ENCODE measurements at places on chromosomes 5 and 9.

- no peak for DNase-seq
Measured at GRCh38 chr5:153445875-153446579, 44.4 kb upstream of the GRIA1 start.

DNA sequence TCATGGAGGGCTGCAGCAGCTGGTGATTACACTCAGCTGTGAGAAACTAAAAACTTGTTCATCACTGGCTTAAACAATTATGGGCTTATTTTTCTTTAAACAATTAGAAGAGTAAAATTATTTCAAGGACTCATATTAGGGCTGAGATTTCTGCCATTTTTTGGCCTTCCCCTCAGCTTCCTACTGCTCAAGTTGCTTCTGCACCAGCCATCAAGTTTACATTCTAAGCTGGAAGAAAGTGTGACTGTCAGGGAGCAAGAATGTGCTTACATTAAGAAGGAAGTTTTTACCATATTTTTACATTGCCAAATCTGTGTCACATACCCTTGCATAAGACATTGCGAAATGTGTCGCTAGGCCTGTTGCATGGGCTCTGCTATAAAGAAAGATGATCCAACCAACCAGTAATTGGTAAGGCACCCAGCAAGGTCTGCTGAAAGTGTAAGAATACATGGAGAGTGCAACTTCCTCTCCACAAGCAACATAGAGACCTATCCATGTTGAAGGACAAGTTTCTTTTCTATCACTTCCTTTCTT is 260.3 kb upstream of the CDH10 start:
- DNase-seq = no peak

DNA sequence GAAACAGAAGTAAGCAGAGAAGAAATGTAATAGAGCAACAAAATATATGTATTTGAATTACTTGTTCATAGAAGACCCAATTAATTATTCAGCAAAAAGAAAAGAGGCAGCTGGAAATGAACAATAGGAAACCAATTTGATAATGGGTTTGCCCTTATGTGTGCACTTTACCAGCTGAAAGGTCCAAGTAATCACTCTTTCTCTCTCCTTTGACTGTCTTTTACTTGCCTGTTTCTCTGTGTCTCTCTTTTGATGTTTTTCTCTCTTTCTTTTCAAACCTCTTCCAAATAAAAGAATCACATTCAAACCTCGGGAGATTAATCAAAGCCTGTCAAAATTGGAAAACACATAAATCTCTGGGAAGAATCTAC is 51.5 kb downstream of the CTNND2 start:
- DNase-seq = no peak

DNA sequence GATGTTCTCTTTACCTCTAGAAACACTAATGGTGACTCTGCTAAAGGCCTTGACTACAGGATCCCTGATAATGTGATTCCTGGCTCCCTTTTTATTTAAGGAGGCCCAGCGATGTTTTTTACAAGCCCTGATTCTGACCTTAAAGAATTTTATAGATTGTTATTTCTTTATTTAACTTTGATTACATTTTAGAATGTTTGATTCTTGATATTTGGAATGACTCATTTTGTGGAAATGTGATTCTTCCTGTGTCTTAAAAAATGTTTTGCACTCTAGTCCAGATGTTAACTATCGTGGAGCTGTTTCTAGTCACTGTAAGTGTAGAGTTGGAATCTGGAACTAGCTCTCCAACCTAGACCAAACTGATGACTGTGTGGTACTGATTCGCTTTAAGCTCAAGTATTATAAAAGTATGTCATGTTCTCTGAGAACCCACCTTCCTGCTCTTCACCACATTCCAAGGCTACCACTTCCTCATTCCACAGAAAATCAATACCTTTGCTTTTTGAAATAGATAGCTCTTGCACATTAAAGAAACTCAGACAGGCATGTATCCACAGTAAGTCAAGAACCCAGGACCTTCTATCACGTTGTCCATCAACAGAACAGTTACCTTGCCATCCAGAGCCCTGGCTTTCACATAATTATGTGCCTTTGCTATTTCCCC is 65.2 kb downstream of the JMY start:
- DNase-seq = no peak

DNA sequence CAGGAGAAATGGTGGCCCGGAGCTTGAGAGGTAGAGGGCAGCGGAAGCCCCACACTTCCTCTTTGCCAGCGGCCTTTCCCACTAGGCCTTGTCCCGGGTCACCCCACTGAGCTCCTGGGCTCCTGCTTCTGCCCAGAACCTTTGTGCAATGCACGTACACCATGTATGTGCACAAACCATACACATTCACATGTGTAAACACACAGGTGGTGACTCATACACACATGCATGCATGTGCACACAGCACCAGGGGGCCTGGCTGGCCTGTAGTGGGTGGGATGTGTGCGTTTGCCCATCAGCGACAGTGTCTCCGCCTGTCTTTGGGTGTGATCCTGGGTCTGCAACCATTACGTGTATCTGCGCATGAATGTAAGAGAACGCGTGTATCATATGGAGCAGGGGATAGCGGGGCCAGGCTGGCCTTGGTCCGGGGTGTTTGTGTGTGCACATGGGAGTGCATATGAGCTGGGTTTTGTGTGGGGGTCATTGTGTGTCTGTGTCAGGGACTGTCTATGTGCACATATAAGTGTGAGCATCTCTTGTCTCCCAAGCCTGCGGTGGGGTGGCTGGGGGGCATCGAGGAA is 43.7 kb downstream of the PSD2 start:
- no peak for DNase-seq

DNA sequence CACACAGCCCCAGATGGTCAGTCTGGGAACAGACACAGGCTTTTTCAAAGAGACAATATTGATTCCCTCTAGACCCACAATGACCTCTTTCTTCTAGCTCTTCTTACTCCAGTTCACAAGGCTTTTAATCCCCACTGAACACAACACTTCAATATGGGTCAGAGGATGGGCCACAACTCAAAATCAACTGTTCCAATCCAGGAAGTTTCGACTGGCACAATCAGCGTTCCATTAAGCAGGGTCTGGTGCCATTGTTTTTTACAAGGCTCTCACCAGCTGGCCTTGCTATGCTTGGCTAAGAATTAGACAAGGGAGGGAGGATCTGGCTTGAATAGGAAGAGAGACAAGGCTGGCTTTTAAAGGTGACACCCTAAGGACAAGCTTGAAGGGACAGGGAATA is 199.4 kb upstream of the SLC24A2 start:
- no peak for DNase-seq

DNA sequence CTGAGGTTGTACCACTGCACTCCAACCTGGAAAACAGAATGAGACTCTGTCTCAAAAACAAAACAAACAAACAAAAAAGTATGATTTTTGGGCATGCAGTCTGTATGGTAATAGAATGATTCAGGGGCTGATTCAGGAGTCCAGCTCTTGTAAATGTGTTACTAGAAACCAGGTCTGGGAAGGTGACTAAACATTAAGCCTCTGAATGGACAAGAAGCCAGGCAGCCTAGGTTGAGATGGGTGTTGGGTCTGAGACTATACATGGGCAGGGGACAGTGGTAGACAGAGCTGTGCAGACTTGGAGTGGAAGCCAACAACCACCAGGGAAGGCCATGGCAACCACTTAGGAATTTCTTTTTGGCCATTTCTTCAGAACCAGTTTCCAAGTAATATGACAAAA is 64.9 kb upstream of the TLE1 start:
- no peak for DNase-seq

- no peak for DNase-seq
Measured at GRCh38 chr5:143397302-143398052, 6.0 kb downstream of the NR3C1 start.

GRCh38 chr9:14326264-14326826 is 12.4 kb upstream of the NFIB start:
- DNase-seq = no peak

DNA sequence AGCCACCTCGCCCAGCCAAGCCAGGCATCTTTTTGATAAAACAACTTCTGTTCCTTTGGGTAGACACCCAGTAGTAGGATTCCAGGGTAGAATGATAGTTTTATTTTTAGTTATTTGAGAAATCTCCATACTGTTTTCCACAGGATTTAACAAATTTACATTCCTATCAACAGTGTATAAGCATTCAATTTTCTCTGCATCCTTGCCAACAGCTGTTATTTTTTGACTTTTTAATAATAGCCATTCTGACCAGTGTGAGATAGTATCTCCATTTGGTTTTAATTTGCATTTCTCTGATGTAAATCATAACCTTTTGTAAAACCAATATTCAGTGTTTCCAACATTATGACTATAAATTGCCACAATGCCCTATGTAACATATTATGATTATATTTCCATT is 28.2 kb upstream of the CCNB1 start:
- no peak for DNase-seq

DNA sequence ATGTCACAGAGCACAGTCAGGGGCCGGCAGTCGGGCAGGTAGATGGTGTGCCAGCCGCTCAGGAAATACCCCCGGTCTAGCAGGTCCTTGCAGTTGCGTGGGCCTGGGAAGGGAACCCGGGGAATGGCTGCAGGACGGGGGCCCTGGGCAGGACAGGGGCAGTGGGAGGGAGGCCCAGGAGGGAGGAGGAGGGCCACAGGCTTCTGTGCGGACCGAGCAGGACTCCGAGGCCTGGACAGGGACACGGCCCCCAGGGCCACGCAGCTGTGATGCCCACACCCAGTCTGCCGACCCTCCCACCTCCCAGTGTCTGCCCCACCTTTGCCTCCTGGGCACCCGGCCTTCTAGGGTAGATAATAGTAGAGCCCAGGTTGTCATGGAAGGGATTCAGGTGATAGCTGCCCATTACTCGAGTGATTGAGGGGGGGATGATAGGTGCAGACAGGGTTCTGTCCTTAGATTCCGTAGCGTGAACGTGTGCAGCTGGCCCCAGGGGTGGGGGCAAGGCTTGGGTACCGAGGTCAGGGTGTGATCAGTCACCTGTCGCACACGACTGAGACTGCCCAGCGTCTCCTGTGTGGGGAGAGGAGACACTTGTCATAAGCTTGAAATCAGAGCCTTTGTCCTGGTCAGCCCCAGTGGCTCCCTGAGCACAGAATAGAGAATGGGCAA is 4.5 kb downstream of the FCN1 start:
- DNase-seq = no peak

DNA sequence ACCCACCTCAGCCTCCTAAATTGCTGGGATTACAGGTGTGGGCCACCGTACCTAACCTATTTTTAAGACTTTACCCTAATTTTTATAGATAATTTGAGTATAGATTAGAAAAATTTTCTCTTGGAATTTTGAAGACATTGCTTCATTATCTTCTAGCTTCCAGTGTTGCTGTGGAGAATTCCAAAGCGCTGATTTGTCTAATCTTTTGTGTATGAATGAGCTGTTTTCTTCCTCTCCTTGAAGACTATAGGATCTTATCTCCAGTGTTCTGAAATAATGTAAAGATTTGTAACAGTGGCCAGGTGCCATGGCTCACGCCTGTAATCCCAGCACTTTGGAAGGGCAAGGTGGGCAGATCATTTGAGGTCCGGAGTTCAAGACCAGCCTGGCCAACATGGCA is 5.7 kb upstream of the SNX24 start:
- no peak for DNase-seq

DNA sequence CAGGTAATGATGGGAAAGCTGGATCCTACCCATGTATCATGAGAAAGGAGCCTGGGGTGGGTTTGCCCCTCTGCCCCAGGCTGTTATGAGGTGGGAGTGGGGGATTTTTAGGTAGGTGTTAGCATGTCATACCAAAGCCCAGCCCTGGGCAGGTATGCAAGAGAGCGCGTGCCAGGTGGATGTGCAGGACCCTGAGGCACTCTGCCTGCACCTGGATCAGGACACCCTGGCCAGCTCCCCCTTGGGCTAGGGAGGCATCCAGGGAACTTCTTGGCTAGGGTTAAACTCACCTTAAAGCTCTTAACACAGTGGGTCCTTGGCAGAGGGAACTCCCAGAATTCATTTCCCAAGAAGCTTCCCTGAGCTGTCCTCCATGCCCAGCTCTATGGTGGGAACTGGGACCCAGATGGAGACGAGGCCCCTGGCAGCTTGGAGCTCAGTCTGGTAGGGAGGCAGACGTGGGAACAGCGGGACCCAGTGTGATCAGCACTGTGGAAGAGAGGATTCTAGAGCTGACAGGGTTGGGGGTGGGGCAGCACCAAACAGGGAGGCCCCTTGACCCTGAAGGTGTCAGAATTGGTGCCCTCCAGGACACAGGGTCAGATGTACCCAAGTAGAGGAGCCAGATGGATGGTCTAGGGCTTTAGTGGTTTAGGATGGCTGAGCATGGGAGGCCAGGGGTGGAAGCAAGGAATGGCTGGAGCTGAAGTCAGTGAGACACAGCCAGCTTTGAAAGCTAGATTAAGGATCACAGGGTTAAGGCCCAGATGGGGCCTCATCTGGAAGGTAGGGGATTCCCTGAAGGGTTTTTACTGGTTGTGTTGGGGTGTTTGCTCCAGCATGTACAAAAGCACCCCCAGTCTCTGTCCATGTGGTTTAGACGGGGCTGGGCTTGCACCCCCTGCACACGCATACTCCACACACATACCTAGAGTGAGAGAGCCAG is 2.2 kb upstream of the PRR7 start:
- DNase-seq = no peak

All from activated T-cell treated with anti-CD3 and anti-CD28 coated beads for 1 hour (primary cell).